ENCODE measurements at places on chromosomes 5 and 9.

GRCh38 chr9:33471361-33471760 lies 2.4 kb downstream of the NOL6 start:
- DNase-seq = no peak

DNA sequence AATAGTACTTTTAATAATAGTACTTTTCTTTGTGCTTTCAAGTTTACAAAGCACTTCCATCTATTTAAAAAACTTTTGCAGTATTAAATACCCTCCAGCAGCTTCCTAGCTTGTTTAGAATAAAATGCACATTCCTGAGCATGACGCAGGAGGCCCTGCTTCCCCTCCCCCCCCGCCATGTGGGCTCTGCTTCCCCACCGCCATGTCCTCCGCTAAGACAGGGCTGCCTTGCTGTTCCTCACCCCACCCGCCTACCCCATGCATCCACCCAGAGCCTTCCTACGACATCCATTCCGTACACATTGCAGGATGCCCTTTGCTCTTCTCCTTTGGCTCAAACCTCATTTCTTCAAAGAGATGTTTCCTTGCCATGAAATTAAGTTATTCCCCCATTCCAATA lies 205.9 kb upstream of the MSX2 start:
- DNase-seq = no peak

GRCh38 chr5:8633696-8634095 lies 764.7 kb downstream of the MTRR start:
- DNase-seq = no peak

- DNase-seq = no peak
These were observed 239.6 kb downstream of the FANCC start for GRCh38 chr9:95077766-95078370.

DNA sequence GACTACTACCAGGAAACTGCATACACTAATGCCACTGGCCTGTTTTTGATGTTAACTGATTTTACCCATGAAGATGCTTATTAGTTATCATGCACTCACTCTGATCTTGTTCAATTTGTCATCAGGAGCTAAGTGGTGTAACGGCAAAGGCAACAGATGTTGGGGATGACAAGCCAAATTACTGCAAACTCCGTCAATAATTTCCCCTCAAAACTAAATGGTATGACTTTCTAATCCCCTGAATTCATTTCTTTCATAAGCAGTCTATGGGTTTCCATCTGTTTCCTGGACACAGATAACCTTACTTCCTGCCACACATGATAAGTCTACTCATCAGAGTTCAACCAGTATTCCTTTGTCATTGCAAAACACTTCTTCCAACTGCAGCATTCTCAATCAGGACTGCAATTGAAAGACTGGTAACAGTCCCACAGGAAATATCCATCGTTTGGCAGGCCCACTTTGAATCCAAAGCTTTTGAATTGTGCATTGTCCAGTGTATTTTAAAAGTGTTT lies 96.2 kb upstream of the SMC2 start:
- DNase-seq = no peak

Measured in epithelial cell of prostate (primary cell).